ENCODE measurements at places on chromosomes 1 and 21.

DNA sequence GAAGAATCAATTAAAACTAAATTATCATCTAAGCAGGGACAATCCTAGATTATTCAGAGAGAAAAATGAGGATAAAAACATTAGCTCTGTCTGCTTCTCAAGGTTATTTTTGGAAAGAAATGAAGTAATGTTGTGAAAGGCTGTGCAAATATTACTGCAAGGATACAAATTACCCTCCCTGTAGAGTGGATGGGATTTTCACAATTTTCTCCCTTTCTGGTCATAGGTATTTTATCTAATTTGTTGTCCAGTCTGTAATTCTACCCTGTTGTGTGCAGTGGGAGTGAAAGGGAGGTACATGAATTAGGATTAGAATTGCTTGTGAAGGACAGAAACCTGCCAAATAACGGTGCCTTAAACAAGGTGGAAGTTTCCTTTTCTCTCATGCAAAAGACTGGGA, 54.7 kb downstream of the MAP3K7CL start:
- DNase-seq = no peak

- no peak for DNase-seq
Observed at GRCh38 chr1:10155087-10155712, 55.2 kb upstream of the KIF1B start.

GRCh38 chr1:55347866-55348265, 132.7 kb upstream of the USP24 start:
- no peak for DNase-seq

DNA sequence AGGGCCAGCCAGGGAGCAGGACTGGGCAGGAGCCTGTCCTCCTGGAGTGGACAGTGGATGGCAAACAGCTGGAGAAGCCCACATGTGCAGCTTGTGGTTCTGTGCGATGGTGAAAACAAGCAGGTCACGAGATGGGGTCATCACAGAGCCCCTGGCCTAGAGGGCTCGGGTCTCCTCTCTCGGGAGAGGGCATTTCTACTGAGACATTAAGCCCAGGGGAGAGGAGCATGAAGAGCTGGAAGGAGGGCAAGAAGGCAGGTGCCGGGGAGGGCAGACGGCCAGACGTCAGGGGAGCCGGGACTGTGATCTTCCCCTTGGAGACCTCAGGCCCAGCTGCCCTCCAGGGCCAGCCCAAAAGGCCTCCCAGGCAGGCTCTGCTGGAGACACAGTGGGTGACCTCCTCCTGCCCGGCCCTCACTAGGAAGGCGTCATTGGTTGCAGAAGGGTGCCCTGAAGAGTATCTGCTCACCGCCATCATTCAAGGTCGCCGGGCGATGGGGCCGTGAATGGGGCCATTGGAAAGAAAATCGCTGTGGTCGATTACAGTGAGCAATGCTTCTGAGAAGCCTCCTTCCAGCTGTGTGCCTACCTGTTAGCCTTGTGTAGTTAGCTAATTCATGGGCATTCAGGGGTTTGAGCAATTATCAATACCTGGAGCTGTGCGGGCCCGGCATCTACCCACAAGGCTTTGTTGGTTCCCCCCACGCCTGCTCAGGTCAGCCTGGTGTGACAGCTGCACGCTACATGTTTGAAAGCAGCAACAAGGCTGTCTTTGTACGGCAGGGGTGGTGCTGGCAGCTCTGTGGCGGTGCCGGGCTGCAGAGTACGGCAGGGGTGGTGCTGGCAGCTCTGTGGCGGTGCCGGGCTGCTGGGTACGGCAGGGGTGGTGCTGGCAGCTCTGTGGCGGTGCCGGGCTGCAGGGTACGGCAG, 72.3 kb upstream of the ACTRT2 start:
- DNase-seq = no peak

DNA sequence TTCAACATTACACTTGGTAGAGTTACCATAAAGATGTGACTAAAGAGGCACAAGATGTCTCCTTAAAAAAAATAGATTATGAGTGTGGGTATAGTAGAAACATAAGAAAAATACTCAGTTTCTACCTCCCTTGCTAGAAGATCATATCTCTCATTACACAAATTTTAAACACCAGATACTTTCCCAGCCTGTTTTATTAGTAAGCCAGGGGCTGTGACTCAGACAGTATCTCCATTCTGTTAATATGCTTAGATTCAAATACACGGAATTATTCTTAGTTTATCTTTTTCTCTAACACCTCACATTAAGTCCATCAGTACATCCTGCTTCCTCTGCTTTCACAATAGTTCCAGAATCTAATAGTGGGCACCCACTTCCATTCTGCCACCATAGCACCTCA, 561.8 kb upstream of the ADAMTS5 start:
- no peak for DNase-seq

GRCh38 chr1:14899686-14900085, 253.9 kb upstream of the TMEM51 start:
- DNase-seq = no peak

- no peak for DNase-seq
Observed at GRCh38 chr1:6267686-6268322, 6.9 kb upstream of the GPR153 start.

GRCh38 chr1:90707363-90707710, 9.8 kb downstream of the BARHL2 start:
- no peak for DNase-seq

DNA sequence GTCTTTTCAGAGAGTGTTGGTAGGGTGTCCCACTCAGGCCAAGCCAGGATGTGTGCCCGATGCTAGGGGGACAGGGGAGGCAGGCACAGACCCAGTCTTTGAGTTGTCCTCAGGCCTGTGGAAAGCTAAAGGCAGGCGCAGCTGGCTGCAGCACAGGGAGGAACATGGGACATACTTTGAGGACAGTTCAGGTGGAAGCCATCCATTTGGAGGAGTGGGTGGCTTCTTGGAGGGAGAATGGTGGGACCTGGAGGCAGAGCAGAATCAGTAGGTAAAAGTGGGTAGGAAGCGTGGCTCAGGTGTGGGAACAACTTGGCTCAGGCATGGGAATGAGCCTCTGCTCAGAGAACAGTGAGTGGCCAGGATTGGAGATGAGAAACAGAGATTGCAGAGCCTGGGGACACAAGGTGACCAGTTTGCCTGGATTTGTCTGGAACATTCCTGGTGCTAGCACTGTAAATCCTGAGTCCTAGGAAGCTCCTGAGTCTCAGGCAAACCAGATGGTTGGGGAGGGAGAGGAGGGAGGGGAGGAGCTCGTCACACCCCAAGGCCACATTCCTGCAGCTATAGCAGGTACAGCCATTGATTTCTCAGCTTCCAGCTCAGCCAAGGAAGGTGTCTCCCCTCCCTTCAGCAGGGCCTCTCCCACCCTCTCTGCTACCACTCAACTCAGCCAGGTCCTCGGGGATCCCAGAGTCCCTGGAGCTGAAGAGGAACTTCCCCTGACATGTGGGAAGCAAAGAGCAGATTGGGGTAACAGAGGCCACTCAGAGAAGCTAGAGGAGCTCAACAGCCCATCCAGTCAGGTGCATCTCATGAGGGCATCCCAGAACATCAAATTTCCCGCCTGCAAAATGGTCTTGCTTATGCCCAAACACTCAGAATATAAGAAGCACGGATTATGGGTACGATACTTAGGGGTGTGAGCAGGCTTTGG, 65.2 kb upstream of the TINAGL1 start:
- DNase-seq = no peak

DNA sequence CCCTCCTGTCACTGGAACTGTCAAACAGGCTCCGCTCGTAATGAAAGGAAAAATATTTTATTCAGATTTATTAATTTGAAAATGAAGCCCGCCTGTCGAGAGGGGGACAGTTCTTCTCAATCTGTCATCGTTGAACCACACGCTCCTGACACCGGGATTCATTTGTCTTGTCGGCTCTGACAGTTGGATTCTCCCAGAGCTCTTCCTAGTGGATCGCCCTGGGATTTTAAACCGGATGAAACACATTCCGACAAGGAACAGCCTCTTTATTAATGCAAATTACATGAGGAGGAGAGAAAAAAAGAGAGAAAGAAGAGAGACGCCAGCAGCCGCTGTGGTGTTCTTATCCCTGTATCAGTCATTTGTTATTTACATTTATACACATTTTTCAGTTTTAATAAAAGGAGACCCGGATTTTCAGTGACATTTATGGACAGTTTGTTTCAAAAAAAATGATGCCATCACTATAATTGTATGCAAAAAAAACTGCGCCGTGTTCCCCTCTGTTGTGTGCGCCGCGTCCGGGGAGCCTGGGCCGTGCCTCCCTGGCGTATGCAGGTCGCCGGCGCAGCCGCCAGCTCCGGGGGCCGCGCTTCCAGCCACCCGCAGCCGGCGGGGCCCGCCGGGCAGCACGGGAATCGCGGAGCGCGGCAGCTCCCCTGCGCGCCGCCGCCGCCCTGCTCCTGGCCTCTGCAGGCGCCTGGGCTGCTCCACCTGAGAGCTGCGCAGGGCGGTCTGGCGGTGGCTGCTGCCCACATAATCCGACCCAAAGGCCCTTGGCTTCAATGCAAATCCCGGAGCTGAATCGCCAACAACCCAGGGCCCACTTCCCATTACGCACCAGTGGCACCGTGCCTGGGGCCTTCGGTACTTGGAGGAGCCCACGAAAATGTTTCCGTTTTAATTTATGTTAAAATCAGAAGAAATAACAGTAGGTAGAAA, 237.9 kb upstream of the PBX1 start:
- DNase-seq = no peak

DNA sequence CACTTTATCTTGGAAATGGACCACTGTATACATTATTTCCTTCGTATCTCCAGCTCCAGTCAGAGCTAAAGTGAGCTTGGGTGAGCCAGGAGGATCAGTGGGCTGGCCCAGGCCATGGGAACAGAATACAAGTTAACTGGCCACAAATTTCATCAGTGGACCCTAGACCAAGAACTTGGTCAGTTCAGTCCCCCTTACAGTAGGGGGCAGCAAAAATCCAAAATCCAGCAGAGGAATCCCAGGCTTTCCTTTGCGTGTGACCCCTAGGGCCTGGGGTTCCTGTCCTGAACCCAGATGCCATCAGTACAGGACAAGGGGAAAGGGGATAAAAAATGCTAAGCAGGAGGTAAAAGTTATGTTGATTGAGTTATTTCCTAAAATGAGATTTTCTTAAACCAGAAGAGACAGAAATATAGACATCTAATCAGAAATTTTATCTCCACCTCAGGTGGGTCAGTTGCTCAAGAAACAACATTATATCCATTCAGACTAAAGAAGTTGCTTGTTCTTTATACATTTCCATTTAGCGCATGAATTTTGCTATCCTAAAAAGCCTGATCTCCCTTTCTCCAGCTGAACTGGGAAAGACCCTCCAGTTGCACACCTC, 24.1 kb upstream of the LCE5A start:
- no peak for DNase-seq

DNA sequence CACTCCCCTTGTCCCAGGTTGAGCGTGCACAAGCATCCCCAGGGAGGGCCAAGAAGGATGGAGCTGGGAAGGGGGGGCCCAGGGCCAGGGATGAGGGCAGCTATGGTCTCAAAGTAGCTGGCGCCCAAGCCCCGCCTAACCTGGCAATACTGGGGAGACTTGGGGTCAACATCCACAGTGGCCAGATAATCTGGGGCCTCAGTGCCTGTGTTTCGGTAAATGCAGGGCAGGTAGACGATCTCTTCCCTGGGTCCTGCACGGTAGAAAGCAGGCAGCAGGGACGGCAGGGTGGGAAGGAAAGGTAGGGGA, 3.2 kb downstream of the SELENBP1 start:
- no peak for DNase-seq

DNA sequence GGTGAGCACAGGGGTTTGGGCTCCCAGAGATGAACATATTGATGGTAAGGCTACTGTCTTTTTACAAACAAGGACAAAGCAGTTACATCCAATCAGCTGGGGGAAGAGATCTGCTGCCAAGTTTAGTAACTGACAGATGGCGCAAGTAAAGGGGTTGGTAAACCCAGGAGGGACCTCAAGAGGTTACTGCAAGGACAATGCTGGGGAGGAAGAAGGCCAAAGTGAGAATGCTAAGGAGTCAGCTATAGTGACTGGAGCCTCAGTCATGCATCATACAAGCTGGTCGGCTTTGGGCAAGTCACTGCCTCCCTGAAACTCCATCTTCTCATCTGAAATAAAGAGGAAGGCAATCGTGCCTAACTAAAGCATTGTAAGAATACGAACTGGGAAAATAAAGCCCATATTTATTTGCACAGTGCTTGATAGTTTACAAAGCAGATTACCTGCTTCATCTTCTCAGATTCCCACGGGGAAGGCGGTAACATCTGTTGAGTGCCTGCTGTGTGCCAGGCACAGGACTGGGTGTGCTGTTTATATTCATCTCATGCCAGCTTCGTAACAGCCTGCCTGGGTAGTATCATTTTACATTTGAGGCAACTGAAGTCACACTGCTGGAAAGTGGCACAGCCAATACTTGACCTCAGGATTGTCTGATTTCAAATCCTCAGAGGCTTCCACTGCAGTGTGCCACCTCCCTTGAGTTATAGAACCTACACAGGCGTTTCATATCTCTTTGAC, 114.8 kb downstream of the BEND5 start:
- no peak for DNase-seq

DNA sequence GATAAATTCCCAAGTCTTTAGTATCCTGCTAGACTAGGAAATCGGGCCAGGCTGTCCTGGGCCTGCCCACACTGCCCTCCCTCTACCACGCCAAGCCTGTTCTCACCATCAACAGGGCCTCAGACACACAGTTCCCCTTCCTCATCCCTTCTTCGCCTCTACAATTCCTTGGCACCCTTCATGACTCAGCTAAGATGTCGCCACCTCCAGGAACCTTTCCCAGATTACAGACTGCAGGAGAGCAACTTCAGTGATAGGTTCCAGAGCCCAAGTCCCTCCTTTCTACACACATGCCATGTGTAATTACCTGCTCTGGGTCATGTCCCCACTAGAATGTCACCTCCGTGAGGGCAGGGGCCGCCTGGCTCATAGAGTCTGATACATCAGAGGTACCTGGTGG, 3.3 kb downstream of the RIMS3 start:
- DNase-seq = no peak

DNA sequence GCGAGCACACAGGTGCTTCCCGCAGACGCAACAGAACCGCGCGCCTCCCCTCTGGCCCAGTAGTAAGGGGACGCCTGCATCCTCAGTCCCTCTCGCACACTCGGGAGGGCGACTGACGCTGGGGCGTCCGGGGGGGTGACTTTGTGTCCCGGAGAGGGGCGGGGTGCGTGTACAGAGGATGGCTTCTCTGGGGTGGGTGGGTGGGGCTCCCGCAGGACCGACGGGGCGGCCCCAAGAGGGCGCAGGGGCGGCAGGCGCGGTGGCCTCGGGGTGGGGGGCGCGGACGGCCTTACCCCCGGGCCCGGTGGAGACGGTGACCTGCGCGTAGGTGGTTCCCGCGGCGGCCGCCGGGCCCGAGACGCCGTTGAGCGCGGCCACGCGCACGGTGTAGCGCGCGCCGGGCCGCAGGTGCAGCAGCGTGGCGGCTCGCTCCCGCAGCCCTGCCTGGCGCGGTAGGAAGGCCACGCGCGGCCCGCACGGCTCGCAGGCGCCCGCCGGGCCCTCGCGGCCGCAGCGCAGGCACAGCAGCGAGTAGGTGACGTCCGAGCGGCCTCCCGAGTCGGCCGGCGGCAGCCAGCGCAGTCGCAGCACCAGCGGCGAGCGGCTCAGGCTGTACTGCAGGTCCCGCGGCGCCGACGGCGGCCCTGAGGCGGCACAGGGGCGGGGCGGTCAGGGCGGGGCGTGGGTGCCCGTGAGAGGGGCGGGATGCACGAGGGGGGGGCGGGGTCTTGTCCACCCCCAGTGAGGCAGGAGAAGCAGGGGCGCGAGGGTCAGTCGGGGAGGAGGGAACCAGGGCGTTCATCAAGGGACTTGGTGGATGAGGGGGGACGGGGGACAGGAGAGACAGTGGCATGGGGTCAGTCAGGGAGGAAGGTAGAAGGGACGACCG, 12.1 kb downstream of the EPHA10 start:
- DNase-seq = no peak

- no peak for DNase-seq
Observed at GRCh38 chr1:203287109-203287893, 18.0 kb upstream of the BTG2 start.
